ENCODE measurements at places on chromosomes 1 and 21. TPM values are rescaled to one million over a fixed set of nuclear protein-coding genes. Genes with fewer than 3 reads are reported as not detected.
A peak's percentile ranks its signal among the peaks of the same experiment; 100 is the strongest.

DNA sequence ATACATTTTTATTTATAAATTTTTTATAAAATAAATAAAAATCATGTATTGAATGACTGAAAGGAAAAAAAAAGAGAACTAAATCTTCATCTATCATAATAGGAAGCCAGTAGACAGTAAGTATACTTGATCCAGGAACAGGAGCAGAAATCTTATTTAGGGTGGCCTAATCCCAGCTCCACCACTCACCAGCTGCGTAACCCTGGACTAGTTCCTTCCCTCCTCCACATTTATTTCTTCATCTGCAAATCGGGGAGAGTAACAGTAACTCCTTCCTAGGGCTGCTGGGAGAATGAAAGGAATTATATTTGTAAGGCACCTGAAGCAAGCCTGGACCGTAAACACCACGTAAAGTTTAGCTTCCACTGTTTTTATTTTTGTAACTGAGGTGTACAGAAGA, 17.9 kb downstream of the GLIS1 start:
- H3K4me3 ChIP-seq: no peak overlapping the region
- DNase-seq: no peak
- no peak overlapping the region for H3K27ac ChIP-seq

DNA sequence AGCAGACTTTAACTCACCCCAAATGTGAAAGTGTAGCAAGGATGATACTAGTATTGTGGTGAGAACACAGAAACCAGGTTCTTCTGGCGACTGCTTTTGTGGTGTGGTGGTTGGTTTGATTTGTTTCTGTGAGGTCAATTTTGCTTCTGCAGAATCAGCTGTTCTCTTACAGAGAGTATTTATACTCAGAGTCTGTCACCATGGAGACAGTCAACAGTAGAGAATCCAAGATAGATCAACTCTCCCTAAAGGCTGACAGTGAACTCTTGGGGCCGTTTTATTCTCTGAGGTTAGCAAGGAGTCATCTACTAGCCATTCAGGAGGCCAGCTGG, at the start of gene CFAP107:
CFAP107 (plus strand) TSS at position 209 of the 332 bp plus-strand sequence. CDS start 231 bp downstream, outside the sequence.
- no peak within 1 kb of the TSS for H3K4me3 ChIP-seq
- H3K27me3 ChIP-seq: peaks cover 27% of the 10 kb centered on the region
- no peaks in the 10 kb centered on the region for H3K36me3 ChIP-seq

- H3K36me3 ChIP-seq: no peaks in the 10 kb centered on the region
- no peak for DNase-seq
- H3K4me1 ChIP-seq: peaks cover 11% of the 10 kb centered on the region
- no peaks in the 10 kb centered on the region for H3K27me3 ChIP-seq
- no peak overlapping the region for H3K4me3 ChIP-seq
These were observed 1.2 kb upstream of the C1orf54 start for GRCh38 chr1:150271291-150271959.

- no peak overlapping the region for H3K4me3 ChIP-seq
- H3K36me3 ChIP-seq: no peaks in the 10 kb centered on the region
- H3K4me1 ChIP-seq: no peaks in the 10 kb centered on the region
- DNase-seq: no peak
- no peaks in the 10 kb centered on the region for H3K27me3 ChIP-seq
These were observed 140.0 kb downstream of the ETS2 start for GRCh38 chr21:38945545-38946245.

DNA sequence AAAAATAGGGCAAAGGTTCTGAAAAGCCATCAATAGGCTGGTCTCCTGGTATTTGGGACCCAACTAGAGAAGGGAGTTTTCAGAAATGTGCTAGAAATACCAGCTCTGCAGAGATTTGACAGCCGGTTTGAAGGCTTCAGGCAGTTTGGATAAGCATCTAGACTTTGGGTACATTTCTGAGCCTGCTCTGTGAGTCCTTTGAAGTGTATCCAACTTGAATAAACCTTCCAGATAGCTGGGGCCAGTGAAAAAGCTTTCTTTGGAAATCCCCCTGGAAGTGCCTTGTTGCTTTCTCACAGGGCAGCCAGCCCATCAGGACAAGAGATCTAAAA, 6.4 kb upstream of the PEF1 start:
- H3K4me3 ChIP-seq: no peak overlapping the region
- no peak for DNase-seq
- H3K27me3 ChIP-seq: no peaks in the 10 kb centered on the region
- H3K36me3 ChIP-seq: no peaks in the 10 kb centered on the region
- H3K4me1 ChIP-seq: no peaks in the 10 kb centered on the region

DNA sequence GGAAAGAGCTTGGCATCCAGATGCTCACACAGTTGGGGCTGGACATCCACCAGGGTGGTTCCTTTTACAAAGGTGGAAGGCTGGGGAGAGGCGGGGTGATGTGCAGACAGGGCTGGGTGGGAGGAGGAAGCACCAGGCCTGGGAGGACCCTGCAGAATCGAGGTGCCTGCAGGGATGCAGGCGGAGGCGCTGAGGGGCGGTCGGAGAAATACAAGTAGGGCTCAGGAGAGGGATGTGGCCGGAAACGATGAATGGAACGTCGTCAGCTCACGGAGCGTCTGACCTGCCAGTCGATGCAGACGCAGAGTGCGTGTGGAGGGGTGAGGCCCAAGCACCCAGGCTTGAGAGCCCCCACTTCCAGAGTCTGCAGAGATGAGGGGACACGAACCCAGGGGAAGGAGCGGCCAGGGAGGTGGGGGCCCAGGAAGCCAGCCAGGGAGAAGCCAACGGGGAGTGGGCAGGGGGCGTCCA, 63.4 kb downstream of the TRIM11 start:
- no peaks in the 10 kb centered on the region for H3K27me3 ChIP-seq
- H3K4me3 ChIP-seq: no peak overlapping the region
- DNase-seq: peak; percentile 30
- H3K4me1 ChIP-seq: no peaks in the 10 kb centered on the region
- H3K27ac ChIP-seq: no peak overlapping the region

DNA sequence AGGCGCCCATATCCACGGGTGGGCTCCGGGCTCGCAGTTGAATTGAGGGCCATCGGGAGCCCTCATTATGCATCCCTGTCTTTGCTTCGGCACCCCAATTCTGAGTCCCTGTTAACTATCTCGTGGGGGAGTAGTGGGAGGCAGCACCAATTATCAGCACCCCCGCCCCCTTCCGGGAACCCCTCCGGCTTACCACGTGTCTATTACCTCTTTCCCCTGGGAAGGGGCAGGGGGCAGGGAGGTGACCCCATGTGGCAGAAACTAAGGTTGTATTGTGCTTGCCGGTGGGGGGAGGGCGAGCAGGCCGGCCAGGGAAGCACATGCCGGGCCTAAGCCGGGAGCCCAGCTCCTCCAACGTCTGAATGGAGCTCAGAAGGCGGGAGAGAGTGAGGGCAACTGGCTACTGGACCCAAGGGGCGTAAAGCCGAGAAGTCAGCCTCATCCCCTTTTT, 1.0 kb downstream of the LIN28A start:
- H3K27me3 ChIP-seq: peaks cover 59% of the 10 kb centered on the region
- H3K4me3 ChIP-seq: no peak overlapping the region
- DNase-seq: no peak
- peaks cover 12% of the 10 kb centered on the region for H3K4me1 ChIP-seq
- H3K36me3 ChIP-seq: no peaks in the 10 kb centered on the region

- H3K4me1 ChIP-seq: peaks cover 31% of the 10 kb centered on the region
- H3K4me3 ChIP-seq: no peak overlapping the region
- peak overlapping the region; percentile 86 for H3K27ac ChIP-seq
These were observed 21.0 kb downstream of the NFYC start for GRCh38 chr1:40712405-40712944.

DNA sequence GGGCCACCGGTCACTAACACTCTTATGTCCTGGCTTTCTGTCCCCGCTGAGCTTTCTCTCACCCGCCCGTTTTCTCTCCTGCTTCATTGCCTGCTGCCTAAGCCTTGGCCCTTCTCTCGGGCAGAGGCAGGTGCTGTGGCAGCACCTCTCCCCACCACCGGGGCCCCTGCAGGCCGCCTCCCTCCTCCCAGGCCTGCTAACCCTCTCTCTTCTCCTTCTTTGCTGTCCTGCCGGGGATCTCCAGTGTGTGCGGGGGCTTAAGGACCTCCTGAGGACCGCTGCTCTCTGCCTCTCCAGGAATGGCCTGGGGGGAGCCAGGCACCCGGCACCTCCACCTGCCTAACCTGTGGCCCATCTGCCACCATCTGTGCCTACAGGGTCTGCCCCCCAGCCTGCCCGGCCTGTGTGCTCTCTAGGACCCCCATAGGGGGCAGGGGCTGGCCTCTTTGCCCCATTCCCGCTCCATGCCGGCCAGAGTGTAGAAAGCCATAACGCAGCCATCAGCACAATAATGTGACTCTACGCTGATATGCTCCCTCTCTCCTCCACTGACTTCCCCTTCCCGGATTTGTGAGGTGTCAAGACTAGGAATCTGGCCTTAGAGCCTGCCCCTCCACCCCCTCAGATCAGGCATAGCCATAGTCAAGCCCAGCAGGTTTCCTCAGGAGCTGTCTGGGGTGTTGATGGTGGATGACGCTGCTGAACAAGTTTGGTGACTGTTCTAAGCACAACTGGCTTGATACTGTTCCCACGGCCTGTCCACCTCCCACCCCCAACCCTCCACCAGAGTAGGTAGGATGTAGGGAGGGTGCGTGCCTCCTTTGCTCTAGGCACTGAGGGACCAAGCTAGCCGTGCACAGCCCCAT, 6.1 kb upstream of the SFN start:
- no peak overlapping the region for H3K4me3 ChIP-seq
- no peak for DNase-seq
- no peaks in the 10 kb centered on the region for H3K27me3 ChIP-seq
- H3K4me1 ChIP-seq: no peaks in the 10 kb centered on the region
- no peak overlapping the region for H3K27ac ChIP-seq

DNA sequence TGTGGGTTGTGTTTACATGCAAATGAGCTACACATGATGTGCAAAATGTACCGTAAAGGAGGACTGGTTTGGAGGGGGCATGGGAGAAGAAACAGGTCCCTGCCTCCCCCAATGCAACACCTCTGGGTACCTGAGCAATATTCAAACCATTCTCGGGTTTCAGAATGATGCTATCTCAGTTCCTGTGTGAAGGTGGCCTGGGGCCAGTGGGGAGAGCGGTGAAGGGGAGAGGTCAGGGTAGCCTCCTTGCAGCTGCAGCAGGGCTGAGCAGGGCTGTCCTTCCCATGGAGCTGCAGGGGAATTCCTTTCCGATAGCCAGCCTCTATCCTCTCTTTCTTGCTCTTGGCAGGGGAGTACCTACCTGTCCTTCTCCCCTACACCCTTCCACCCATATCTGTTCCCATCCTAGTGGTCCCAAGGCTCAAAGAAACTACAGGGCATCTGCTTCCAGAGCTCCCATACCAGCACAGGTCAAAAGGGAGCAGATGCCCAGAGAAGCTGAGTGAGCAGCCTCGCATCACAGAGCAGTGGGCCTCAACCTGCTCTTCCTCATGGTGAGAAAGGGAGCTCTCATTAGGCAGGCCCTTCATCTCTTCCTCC, 11.9 kb downstream of the MEF2D start:
- H3K36me3 ChIP-seq: no peaks in the 10 kb centered on the region
- no peak overlapping the region for H3K27ac ChIP-seq
- H3K27me3 ChIP-seq: no peaks in the 10 kb centered on the region

- H3K27me3 ChIP-seq: no peaks in the 10 kb centered on the region
- peaks cover 25% of the 10 kb centered on the region for H3K36me3 ChIP-seq
- no peak overlapping the region for H3K27ac ChIP-seq
- H3K4me3 ChIP-seq: no peak overlapping the region
These were observed 2.1 kb downstream of the RBM15 start for GRCh38 chr1:110341146-110341871.

DNA sequence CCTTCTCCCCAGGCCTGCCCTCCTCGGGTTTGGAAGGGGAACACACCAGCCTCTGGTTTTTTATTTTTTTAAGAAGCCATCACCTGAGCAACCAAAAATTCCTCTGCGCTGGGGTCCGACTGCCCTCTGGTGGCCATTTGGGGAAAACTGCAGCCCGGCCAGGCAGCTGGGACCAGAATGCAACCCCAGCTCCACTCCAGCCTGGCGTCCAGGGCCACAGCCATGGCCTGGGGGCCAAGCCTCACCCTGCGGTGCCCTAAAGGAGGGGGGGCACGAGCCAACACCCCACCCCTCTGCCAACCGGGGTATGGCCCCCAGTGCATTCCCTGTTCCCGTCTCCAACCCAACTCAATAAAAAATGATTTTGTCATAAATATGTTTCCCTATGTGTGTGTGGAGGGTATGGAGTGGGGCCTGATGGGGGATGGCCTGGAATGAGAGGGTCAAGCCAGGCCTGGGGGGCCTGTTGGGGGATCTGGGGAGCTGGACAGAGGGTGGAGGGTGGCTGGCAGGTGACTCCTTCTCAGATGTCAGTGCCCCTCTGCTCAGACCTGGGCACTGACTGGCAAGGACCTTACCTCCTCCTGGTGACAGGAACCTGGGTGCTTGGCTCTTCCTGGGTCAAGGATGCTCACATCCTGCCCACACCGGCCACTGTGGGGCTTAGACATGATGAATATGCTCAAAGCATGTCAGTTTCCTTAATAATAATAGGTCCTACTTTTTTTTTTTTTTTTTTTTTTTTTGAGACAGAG, 3.2 kb downstream of the GPR3 start:
- no peaks in the 10 kb centered on the region for H3K36me3 ChIP-seq
- no peak overlapping the region for H3K27ac ChIP-seq
- peaks cover 44% of the 10 kb centered on the region for H3K4me1 ChIP-seq
- no peak overlapping the region for H3K4me3 ChIP-seq
- DNase-seq: peak; percentile 92

DNA sequence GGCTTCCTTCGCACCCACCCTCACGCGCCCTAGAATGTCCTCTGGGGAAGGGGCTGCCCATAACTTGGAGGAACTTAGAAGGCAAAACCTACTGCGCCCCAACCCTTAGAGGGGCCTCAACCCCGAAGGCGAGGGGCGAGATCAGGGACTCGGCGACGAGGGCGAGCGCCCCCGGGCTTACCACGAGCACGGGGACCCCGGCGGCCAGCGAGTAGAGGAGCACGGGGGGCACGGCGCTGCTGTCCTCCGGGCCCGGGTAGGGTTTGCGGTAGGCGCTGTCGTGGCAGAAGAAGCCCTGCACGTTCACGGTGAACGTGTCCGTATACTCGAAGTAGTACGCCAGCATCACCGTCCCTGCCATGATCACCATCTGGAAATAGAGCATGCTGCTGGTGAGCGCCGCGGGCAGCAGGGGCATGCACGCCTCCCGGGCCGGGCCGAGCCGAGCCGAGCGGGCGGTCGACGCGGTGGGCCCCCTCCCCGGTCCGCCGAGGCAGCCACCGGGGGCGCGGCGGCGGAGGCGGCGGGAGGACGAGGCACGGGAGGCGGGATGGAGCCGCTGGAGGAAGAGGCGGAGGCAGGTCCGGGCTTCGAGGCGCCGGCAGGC, 304 bp downstream of the PLPPR5 start:
- H3K27ac ChIP-seq: no peak overlapping the region
- peak overlapping the region; percentile 13 for H3K4me3 ChIP-seq
- H3K27me3 ChIP-seq: peaks cover 64% of the 10 kb centered on the region
- DNase-seq: no peak
- no peaks in the 10 kb centered on the region for H3K36me3 ChIP-seq

UBE2Q1 gene
- total RNA-seq: 87.0 TPM

CCDC185 gene
- not detected for total RNA-seq

OR2T29 gene
- not detected for total RNA-seq

SERTAD4 gene
- total RNA-seq: 7.5 TPM

IL20 gene
- total RNA-seq: not detected

All from left lung (tissue), 14 donors.